ENCODE measurements at places on chromosomes 1 and 21.
A peak's percentile ranks its signal among the peaks of the same experiment; 100 is the strongest.

DNA sequence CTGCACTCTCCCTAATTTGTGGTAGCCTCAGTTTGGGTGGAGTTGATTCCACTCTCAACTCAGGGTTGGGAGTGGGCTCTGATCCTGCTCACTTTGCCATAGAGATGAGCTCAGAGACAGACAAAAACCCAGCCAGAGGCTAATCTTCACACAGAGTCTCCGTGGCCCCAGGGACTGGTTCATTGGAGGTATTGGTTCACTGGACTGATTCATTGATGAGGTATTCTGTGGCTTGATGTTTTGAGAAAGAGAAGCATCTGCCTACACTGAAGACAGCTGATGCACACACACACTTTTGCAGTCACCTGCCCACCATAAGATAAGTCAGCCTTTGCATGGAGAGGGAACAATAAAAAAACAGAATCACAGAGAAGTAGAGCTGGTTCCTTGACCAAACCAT is 183.8 kb downstream of the AJAP1 start:
- no peak for DNase-seq

DNA sequence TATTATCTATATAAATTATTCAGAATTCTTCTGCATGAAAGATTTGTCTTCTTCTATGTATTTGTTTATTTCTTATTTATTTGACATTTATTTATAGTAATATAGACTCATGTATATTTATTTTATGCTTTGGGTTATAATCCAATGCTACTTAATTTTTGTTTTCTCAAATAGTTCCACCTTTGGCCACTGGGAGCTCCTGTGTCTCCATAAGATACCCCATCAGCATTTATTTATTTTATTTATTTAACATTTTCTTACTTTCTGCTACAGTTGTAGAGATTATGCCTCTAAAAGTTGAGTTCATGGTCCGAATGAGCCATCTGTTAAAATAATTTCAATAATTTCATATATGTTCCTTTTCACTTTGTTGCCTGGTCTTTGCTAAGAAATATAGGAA is 289.4 kb downstream of the ADGRL2 start:
- DNase-seq: no peak

DNA sequence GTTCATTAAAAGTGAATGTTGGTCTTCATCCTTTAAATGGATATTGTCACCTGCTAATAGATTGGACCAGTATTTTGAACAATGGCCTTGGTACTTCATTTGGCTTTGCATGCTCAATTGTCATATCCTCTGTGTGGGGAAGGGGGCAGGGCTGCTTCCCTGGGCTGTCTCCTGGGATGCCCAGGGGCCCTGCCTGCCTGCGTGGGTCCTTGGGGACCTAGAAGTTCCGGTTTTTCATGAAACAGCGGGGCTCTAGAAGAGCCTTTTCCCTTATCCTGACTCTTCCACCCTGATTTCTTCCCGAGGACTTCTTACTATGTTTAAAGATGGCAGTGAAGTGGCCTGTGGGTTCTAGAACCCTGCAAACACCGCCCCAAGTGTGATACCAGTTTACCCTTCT is 97.5 kb downstream of the DISC1 start:
- no peak for DNase-seq

- no peak for DNase-seq
Measured at GRCh38 chr1:99464738-99465137, 181.2 kb upstream of the PALMD start.

DNA sequence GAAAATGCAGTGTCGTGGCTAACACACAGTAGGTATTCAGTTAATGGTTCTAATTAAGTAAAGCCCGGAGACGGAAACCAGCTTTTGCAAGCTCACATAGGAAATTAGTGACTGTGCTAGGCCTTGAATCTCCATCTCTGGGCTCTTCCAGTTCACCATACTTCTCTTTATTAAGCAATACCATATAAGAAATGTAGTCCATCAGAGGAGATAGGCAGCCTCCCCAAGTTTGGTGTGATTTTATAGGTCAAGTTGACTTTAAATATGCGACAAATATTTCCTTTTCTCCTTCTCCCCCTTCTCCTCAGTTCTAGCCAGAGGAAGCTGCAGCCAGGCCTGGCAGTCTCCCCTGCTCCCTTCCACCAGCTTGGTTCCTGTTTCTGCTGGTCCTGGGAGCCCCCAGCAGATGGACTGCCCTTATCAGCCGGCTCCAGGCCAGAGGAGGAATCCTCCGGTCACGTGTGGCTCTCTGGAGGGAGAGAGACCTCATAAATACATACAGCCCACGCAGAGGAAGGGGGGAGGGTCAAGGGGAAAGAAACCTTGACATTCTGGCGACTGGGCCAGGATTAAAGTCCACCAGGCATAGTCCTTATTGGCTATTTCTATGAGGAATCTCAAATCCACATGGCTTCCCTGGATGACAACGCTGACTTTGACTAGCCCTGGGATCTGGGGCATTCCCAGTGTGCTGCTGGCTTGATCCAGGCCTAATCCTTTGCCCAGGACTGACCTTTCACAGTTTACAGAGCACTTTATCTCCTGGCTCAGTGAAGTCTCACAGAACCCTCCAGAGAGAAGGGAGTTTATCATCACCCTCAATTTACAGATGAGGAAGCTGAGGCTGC is 115.1 kb upstream of the JUN start:
- no peak for DNase-seq

GRCh38 chr1:207049974-207050391 is 1.0 kb downstream of the YOD1 start:
- peak; percentile 66 for DNase-seq

- no peak for DNase-seq
Measured at GRCh38 chr1:91513160-91513559, 12.5 kb downstream of the CDC7 start.

- DNase-seq: no peak
Measured at GRCh38 chr21:46397993-46398392, 60.7 kb upstream of the DIP2A start.

- DNase-seq: no peak
Measured at GRCh38 chr21:41593760-41594138, 85.8 kb upstream of the TMPRSS2 start.

DNA sequence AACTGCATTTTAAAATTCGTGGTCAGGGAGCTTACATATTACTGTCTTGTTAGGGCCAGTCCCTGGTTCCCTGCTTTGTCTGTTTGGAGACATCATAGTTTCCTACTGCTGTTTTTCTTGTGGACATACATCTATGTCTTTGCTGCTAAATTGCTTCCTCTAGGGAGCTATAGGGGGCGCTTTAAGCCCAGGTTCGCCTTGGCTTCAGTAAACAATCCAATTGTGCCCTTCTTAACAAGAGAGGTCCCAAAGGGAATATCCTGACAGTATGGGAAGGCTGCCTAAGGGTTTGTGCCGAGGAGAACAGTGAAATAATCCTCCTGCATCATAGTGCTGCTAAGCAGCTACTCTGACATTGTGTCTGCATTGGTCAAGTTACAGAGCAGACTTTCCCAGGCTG is 112.5 kb downstream of the USH2A start:
- DNase-seq: peak; percentile 9

GRCh38 chr1:44810101-44810761 is 1.9 kb downstream of the BTBD19 start:
- DNase-seq: no peak

DNA sequence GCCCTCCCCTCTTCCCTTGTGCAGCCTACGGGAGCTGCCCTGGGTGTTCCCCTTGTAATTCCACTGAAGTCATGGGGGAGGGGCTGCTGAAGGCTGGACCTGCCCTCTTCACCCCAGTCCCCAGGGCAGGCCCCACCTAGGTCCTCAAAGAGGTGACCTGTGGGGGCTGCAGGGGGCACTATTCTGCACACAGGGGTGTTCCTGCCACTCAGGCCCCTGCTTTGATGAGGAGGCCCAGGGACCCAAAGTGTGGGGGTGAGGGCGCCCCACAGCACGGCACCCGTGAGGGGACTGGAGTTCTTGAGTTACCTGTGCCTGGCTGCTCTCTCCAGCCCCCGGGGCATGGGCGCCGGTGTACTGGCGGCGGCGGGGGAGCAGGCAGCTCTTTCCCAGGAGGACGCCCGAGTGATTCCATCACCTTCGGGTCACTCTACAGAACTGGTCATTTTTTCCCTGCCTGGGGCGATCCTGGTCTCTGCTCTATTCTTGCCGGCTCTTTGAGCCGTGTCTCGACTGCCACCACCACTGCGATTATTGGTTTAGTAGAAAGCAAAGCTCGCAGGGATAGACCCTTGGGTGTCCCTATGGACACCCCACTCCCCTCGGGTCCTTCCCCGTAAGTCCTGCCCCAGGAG is 6.9 kb upstream of the PRDM16 start:
- DNase-seq: no peak

- no peak for DNase-seq
Measured at GRCh38 chr1:46804027-46804889, 5.4 kb downstream of the CYP4B1 start.

GRCh38 chr1:33710967-33711366 is 152.9 kb upstream of the HMGB4 start:
- no peak for DNase-seq

- DNase-seq: no peak
Measured at GRCh38 chr1:169958987-169959386, 65.3 kb upstream of the SCYL3 start.

- DNase-seq: no peak
Measured at GRCh38 chr1:68777851-68778250, 281.0 kb upstream of the DEPDC1 start.

DNA sequence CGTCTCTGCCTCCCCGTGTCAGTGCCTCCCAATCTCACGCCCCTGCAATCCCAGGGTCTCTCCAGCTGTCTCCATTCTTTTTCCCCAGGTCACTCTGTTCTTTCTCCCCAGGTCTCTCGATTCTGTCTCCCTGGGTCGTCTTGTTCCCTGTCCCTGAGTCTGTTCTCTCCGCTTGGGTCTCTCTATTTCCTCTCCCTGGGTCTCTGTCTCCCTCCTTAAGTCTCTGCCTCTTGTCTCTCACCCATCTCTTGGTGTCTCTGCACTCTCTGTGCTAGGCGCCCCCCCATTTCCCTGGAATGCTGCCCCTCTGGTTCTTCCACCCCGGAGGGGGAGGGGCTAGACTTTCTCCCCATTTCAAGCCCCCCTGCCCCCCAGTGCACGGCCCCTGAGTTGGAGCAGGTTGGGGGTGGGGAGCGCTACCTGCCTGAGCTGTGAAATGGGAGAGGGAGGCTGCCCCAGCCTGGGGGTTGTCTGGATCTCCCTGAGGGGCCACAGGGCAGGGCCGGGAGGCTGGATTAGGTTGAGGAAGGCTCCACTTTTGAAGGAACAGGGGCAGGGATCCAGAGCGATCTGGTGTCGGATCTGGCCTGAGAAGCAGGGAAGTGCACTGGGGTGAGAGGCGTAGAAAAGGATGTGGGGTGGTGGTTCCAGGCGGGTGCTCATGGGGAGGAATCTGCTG is 1.4 kb downstream of the PTPRF start:
- DNase-seq: no peak

- DNase-seq: no peak
Measured at GRCh38 chr1:183517401-183517800, 45.1 kb downstream of the SMG7 start.

GRCh38 chr1:1361982-1362423 is 3.6 kb upstream of the MXRA8 start:
- no peak for DNase-seq

- DNase-seq: no peak
Measured at GRCh38 chr1:61395146-61395800, 312.9 kb downstream of the NFIA start.

DNA sequence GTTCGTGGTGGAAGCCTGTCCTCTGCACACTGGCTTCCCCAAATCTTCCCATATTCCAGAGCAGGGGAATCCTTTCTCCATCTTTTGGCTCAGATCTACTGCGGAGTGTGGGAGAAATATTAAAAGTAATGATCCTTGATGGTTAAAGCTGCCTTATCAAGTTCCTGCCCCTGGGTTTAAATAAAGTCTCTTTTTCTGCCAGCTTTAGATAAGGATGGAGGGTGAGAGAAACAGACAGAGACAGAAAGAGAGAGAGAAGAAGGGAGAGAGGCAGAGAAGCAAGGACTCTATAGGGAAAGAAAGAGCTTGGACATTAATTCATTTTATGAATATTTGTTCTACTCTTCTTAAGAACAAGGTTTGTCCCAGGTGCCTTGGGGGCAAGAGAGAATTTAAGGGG is 98.0 kb downstream of the KCNJ15 start:
- no peak for DNase-seq

DNA sequence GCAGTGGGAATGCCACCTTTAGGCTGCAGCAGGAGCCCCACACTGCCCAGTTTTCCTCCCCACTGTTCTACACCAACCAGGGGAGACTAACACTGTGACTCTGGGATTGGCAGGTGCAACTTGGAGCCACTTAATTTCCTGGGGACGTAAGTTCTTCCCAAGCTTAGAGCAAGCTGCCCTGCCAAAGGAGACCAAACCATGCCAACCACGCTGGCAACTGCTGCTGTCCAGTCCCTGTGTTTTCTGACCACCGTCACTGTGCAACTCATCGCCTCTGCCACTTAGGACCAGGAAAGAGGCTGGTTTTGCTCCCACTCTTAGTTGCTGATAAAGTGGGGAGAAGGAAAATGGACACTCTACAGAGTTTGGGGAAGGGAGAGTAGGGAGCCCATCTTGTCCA is 50.5 kb downstream of the VANGL1 start:
- no peak for DNase-seq

- DNase-seq: no peak
Measured at GRCh38 chr1:188700116-188700515, 1777.5 kb downstream of the BRINP3 start.

DNA sequence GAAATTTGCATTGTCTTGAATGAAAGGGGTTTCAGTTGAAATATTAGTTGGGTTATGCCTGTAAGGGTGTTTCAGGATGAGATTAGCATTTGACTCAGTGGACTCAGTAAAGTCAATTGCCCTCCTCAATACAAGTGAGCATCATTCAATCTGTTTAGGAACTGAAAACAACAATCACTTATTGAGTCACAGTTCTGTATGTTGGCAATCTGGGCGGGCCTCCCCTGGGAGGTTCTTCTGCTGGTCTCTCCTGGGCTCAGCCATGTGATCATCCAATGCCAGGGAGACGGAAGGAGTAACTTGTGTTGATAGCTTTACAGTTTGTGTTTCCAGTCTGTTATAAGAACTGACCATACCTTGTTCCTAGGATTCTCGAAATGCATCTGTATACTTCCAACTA is 262.9 kb upstream of the RUNX1 start:
- no peak for DNase-seq

- DNase-seq: no peak
Measured at GRCh38 chr1:221699577-221699976, 42.3 kb downstream of the DUSP10 start.

GRCh38 chr1:112714313-112715263 is 544 bp downstream of the PPM1J start:
- DNase-seq: no peak

DNA sequence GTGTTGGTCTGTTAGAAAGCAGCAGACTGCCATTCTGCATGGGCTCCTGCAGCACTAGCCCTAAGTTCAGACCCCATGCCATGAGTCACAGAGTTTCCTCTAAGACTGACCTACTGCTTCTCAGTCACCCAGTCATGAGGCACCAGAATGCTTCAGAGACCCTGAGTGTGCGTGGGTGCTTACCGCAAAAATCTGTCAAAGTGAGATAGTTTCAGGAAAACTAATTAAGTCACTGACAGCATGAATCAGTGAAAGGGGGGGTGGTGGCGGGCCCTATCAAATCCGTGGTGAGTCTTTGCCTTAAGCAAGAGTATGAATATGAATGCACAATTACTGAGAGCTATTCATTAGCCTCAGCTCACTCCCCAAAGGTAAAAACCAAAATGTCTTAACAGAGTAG is 98.1 kb downstream of the KCTD3 start:
- no peak for DNase-seq

Measured in GM13976 (cell line).